Left kidney (tissue), 8 donors: ENCODE measurements at places on chromosomes 2 and 18. TPM values are rescaled to one million over a fixed set of nuclear protein-coding genes. Genes with fewer than 3 reads are reported as not detected.

GRCh38 chr2:130759906-130760753, 4.8 kb downstream of the AMER3 start:
- DNase-seq, result no peak

NOL4 gene
- polyA plus RNA-seq, result 2.8 TPM

TEKT4 gene
- polyA plus RNA-seq, result 0.20 TPM

SLC9A4 gene
- polyA plus RNA-seq, result 7.0 TPM

NEURL3 gene
- polyA plus RNA-seq, result 4.1 TPM

- peak; percentile 41 for DNase-seq
These were observed 110.0 kb upstream of the ARL4C start for GRCh38 chr2:234606896-234607295.

DNA sequence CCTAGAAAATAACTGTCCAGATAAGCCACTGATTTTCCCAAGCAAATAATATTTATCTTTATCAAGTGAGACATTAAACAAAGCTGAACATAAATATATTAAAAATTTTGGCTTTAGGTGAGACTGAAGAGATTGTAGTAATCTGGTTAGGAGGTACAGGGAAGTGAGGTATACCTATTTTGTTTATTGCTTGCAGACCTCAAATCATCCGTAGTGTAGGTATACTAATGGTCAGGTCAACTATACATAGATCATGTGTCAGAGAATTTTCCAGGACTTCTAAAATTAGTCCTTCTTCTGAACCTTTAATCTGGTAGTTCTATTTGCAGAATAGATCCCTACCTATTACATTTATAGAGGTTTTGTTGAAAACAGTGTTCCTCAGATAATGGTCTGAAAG, 41.5 kb downstream of the SP140 start:
- DNase-seq, result no peak

CFC1 gene
- polyA plus RNA-seq, result not detected

GRCh38 chr2:49978341-49978740, 824.0 kb upstream of the FSHR start:
- DNase-seq, result no peak

DNA sequence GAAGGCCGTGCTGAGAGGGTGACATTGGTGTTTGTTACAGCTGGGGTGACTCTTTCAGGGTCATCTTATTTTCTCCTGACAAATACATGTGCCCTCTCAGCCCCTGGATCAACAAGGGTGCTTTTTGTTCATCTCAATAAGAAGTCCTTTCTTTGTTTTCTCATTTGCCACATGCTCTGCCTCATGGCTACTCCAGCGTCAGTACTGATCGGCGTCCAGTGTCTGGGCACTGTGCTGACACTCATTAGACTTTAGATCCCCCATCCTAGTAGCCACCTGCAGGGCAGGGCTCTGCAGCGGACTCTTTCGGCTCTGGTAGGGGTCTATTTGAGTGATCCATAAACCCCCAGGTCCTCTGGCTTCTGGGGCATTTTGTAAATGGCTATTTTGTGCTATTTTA, 38.4 kb downstream of the NPPC start:
- DNase-seq, result no peak

DNA sequence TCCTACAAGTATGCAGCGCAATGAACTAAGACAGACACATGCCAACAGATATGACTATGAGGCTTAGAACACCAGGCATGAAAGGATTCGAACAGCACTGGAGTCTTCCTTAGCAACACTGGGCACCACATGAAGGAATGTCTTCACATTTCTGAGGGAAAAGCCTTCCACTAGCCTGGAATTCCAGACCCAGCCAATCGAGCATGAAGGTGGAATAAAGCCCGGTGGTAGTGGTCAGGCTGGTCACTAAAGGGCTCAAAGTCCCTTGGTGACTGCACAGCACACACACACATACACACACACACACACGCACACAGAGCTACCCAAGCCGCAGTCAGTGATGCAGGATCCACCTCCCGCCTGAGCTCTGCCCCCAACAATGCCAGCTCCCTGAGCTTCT, 19.7 kb upstream of the SFXN5 start:
- no peak for DNase-seq

DNA sequence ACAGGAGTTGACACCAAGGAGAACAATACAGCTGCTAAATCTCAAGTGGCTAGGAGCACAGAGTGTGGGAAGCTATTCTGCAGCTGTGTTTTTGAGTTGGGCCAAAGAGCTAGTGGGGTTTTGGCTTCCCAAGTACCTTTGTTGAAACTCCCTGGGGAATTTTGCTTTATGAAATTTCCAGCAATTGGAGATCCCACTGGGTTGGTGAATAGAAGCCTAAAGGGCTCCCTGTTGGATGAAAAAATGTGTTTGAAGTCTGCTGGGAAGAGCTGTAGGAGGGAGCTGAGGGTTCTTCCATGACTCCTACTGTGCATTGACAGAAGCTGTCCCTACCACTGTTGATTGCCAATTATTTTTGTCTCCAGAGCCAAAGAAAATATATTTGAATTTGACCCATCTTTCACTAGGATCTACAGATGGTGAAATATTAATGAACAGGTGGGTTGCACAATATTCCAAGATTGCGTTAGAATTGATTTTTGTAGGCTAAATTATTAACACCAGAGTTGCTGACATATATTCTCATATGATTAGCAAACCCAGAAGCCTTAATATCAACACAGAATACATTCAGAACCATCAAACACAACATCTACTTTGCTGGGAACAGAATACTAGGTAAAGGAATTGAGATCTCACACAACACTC, 95.4 kb upstream of the CYP1B1 start:
- DNase-seq, result no peak

ASIC4 gene
- 0.20 TPM for polyA plus RNA-seq

GRCh38 chr2:173354073-173354581, 545 bp upstream of the CDCA7 start:
- DNase-seq, result no peak

DNA sequence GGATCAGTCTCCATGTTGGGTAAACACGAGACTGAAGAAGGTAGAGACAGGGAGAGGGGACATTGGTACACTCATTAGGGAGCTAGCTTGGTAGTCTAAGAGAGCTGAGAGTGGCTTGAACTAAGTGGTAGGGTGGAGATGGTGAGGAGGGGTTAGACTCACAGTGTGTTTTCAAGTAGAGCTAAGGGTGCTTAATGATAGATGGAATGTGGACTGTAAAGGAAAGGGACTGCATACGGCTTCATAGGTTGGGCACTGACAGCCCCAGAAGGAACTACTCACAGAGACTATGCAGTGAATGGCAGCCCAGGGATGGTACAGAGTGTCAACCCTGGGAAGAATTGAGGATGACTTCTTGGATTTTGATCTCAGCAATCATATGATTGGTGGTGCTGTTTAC, 178.1 kb downstream of the CCDC85A start:
- no peak for DNase-seq
